ENCODE measurements at places on chromosomes 13 and 19. TPM values are rescaled to one million over a fixed set of nuclear protein-coding genes. Genes with fewer than 3 reads are reported as not detected.

The COMP gene
- total RNA-seq: 7.1 TPM

DNA sequence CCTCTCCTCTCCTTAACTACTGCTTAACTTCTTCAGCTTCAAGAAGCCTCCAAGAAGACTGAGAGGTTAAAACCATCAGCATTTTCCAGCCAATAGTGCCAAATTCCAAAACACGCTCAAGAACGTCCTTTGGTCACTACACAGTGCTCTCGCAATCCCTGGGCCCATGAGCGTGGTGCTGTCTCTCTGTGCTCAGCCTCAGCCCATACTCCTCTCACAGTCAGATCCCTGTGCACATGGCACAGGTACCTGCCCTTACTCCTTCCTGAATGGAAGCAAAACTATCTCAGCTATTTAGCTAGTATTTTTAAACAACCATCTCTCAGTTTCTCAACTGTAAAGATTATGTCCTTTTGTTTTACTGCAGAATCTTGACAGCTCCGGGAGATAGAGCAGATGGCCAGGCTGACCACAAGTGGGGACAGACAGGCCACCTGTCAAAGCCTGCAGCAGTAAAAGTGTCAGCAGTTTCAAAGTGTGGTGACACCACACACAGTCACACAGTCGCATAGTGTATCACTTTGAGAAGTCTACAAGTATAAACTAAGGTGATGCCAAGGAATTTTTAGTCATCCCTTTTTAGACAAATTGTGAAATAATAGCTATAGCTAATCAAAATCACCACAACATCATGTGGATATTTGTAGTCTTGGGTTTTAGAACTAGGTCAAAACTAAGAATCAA, 35.7 kb downstream of the DZIP1 start:
- no peaks in the 10 kb centered on the region for H3K4me1 ChIP-seq
- no peak for DNase-seq
- no peak overlapping the region for H3K4me3 ChIP-seq

DNA sequence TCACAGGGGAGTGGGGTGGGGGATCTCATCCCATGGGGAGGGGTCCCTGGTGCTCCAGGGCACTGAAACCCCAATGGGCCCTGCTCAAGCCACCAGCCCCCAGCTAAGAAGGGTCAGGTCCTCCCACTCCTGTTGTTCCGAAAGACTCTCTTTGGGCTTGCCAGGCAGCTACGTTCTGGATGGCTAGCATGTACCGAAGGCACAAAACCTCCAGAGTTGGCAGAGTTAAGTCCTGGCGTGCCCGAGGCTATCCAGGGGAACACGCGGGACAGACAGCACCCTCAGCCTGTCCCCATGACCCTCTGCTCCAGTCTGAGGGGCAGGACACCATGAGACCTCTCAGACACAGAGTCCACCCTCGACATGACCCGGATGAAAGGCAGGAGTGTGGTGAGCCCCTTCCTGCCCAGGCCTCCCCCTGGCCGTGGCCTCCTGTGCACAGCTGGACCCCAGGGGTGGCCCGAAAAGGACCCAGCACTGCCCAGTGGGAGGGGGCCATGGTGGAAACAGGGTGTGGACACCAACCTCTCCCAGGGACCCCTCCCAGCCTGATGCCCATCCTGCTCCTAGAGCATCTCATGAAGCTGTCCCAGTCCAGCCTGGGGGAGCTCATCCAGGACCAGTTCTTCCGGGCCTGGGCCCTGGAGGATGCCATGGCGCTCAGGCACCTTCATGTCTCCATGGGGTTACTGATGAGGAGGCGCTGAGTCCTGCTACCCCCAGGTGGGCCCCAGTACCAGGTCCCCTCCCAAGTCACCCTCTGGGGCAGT, 53.0 kb upstream of the TPM4 start:
- H3K27me3 ChIP-seq: no peaks in the 10 kb centered on the region
- no peaks in the 10 kb centered on the region for H3K36me3 ChIP-seq
- H3K4me1 ChIP-seq: no peaks in the 10 kb centered on the region
- no peak overlapping the region for H3K4me3 ChIP-seq

DNA sequence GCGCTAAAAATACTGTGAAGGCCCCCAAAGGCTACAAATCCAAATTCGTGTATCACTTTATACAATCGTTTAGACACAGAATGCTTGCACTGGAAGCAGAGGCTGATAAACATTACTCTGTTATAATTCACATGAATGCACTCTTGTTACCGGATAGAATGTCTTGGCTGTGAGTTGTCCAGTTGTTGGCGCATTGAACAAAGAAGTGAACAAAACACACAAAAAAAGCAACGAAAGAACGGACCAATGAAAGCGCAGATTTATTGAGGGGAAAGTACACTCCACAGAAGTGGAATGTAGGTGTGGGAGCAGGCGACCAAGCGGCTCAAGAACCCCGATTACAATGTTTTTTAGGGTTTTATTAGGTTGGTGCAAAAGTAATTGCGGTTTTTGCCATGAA, 529 bp upstream of the ZNF418 start:
- H3K27me3 ChIP-seq: no peaks in the 10 kb centered on the region
- no peaks in the 10 kb centered on the region for H3K36me3 ChIP-seq
- DNase-seq: no peak
- no peaks in the 10 kb centered on the region for H3K4me1 ChIP-seq
- no peak overlapping the region for H3K27ac ChIP-seq

DNA sequence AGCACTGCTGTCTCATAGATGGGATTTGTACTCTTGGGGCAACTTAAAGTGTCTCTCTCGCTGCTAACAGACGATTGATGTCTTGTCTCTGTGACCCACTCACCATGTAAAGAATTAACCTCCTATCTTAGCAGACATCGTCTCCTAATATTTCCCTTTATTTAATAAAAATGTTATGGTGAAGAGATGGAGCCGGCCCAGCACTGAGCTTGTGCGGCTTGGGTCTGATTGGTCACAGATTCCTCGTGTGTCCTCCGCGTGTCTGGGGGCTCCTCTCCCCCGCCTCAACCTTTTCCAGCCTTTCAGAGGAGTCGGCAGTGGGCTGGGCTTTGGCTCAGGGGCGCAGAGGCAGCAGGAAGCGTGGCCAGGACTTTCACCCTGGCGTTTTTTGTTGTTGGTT, 13.2 kb upstream of the CRTC1 start:
- no peak overlapping the region for H3K27ac ChIP-seq
- H3K36me3 ChIP-seq: no peaks in the 10 kb centered on the region
- no peak for DNase-seq
- peaks cover 13% of the 10 kb centered on the region for H3K4me1 ChIP-seq

DNA sequence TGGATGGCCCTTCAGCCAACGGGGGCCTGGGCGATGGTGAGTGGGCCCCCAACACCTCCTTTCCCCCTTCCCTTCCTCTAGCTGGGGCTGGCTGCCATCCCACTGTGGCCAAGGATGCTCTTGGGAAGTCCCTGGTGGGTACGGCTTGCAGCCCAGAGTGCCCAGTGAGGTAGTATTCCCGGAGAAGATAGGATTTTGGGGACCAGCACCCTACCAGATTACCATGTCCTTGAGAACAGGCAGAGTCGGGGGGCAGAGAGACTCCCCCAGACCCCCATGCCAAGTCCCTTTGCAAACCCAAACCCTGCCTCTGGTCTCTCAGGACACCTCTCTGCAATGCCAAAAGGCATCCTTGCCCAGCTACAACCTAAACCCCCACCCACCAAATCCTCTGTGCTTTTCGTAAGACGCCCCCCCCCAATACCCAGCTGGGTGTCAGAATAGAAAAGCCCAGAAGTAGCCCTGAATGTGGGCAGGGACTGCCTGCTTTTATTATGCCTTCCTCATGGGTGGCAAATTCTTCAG, 1.7 kb downstream of the HIF3A start:
- peak overlapping the region; percentile 89 for H3K27ac ChIP-seq
- H3K27me3 ChIP-seq: no peaks in the 10 kb centered on the region
- no peaks in the 10 kb centered on the region for H3K36me3 ChIP-seq
- DNase-seq: no peak

DNA sequence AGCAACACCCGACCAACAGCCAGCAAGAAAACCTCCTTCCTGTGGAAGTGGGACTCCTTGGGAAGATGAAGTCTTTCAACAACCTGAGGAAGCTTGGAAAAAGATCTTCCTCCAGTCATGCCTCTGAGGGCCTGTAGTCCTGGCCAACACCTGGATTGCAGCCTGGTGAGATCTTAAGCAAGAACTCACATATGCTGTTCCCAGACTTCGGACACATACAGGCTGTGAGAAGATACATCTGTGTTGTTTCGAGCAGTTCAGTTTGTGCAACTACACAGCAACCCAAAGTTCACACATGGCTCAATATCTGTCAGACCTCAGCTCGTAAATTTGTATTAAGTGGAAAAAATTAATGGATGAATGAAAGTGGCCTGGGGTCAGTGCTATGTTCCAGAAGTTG, 65.1 kb upstream of the UBAC2 start:
- H3K36me3 ChIP-seq: no peaks in the 10 kb centered on the region
- no peaks in the 10 kb centered on the region for H3K27me3 ChIP-seq
- no peaks in the 10 kb centered on the region for H3K4me1 ChIP-seq

DNA sequence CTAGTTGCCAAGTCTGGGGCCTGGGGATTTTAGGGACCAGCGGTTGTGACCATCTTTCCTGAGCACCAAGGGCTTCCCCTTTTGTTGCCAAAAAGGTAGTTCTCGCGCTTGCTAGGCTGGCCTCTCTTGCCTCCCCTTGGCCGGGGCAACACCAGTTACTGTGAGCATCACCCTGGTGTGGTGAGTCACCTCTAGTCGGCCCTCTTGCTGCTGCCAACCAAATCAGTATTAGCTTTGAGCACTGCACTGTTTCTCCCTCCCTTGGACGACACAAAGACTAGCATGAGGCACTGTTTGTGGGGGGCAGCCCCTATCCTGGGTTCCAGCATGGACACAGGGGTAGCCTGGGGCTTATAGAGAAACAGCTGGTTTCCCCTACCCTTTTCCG, 6.9 kb downstream of the SYDE1 start:
- H3K4me1 ChIP-seq: peaks cover 4% of the 10 kb centered on the region
- H3K4me3 ChIP-seq: peak overlapping the region; percentile 56
- H3K27ac ChIP-seq: no peak overlapping the region
- H3K36me3 ChIP-seq: no peaks in the 10 kb centered on the region

GRCh38 chr19:31708520-31708919, 359.3 kb upstream of the TSHZ3 start:
- no peak overlapping the region for H3K4me3 ChIP-seq
- no peaks in the 10 kb centered on the region for H3K36me3 ChIP-seq
- no peaks in the 10 kb centered on the region for H3K4me1 ChIP-seq
- H3K27me3 ChIP-seq: no peaks in the 10 kb centered on the region
- no peak overlapping the region for H3K27ac ChIP-seq

- peak; percentile 67 for DNase-seq
- H3K4me3 ChIP-seq: peak overlapping the region; percentile 41
- peaks cover 22% of the 10 kb centered on the region for H3K4me1 ChIP-seq
- H3K27me3 ChIP-seq: no peaks in the 10 kb centered on the region
- H3K36me3 ChIP-seq: no peaks in the 10 kb centered on the region
- peak overlapping the region; percentile 86 for H3K27ac ChIP-seq
Observed at GRCh38 chr19:13099073-13099999, 3.3 kb downstream of the LYL1 start.

The GPR183 gene
- 6.9 TPM for total RNA-seq

- peak overlapping the region; percentile 2 for H3K4me3 ChIP-seq
- H3K27me3 ChIP-seq: no peaks in the 10 kb centered on the region
- DNase-seq: peak; percentile 68
- no peaks in the 10 kb centered on the region for H3K36me3 ChIP-seq
Observed at GRCh38 chr19:1171755-1172352, 2.2 kb downstream of the SBNO2 start.

GRCh38 chr19:36099166-36099785, 11.7 kb upstream of the OVOL3 start:
- no peak overlapping the region for H3K4me3 ChIP-seq
- no peaks in the 10 kb centered on the region for H3K36me3 ChIP-seq
- no peak for DNase-seq
- no peaks in the 10 kb centered on the region for H3K4me1 ChIP-seq
- no peak overlapping the region for H3K27ac ChIP-seq

The SHISA2 gene
- 8.2 TPM for total RNA-seq

The CADM4 gene
- 1.5 TPM for total RNA-seq

- H3K27ac ChIP-seq: no peak overlapping the region
- no peaks in the 10 kb centered on the region for H3K36me3 ChIP-seq
- H3K4me3 ChIP-seq: no peak overlapping the region
- no peaks in the 10 kb centered on the region for H3K27me3 ChIP-seq
- peaks cover 8% of the 10 kb centered on the region for H3K4me1 ChIP-seq
Observed at GRCh38 chr13:98988277-98988676, 10.4 kb upstream of the DOCK9 start.

DNA sequence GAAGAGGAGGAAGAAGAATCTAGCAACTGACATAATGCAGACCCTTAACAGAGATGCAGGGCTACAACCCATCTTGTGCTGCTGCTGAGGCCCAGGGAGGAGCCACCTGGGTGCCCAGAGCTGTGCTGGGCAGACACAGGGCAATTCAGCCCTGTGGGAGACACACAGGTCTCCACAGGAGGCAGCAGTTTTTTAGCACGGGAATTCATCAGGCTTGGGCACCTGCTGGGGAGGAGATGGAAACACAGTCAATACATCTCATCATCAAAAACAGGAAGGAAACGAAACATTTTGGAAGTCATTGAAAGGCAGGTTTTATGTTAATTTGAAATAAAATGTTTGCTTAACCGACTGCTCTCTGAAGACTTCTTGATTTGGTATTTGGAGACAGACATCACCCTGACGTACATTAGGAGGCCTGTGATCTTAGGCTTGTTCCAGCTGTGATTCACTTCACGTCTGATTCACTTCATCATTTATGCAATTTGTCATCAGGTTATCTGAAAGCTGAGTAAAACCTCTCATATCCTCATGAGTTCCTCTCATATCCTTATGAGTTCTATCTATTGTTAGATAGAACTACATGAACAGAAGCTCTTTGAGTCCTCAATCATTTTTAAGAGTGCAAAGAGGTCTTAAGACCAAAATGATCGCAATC, 77.4 kb downstream of the CYSLTR2 start:
- H3K27ac ChIP-seq: no peak overlapping the region
- H3K4me1 ChIP-seq: no peaks in the 10 kb centered on the region
- no peaks in the 10 kb centered on the region for H3K27me3 ChIP-seq
- no peak overlapping the region for H3K4me3 ChIP-seq
- H3K36me3 ChIP-seq: no peaks in the 10 kb centered on the region
- DNase-seq: no peak

DNA sequence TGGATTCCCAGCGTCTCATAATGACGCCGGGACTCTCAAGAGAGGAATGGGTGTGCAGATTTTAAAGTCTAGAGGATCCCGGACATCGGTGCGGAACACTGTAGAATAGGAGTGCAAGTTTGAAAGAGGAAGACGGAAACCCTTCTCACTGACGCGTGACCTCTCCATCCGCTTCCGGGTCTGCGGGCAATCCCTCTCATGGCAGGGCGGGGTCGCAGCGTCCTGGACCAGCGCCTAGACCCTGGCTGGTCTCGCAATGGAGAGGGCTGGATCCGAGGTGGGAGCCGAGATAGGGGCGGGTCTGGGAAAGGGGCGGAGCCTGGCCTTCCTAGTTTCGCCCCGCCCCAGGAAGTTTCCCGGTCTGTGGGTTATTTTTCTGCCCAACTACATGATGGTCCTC, 4.6 kb upstream of the ZNF845 start:
- H3K27ac ChIP-seq: no peak overlapping the region
- no peaks in the 10 kb centered on the region for H3K4me1 ChIP-seq
